Fibroblast of villous mesenchyme (primary cell): ENCODE measurements at places on chromosomes 12 and 14. TPM values are rescaled to one million over a fixed set of nuclear protein-coding genes. Genes with fewer than 3 reads are reported as not detected.
A peak's percentile ranks its signal among the peaks of the same experiment; 100 is the strongest.

DNA sequence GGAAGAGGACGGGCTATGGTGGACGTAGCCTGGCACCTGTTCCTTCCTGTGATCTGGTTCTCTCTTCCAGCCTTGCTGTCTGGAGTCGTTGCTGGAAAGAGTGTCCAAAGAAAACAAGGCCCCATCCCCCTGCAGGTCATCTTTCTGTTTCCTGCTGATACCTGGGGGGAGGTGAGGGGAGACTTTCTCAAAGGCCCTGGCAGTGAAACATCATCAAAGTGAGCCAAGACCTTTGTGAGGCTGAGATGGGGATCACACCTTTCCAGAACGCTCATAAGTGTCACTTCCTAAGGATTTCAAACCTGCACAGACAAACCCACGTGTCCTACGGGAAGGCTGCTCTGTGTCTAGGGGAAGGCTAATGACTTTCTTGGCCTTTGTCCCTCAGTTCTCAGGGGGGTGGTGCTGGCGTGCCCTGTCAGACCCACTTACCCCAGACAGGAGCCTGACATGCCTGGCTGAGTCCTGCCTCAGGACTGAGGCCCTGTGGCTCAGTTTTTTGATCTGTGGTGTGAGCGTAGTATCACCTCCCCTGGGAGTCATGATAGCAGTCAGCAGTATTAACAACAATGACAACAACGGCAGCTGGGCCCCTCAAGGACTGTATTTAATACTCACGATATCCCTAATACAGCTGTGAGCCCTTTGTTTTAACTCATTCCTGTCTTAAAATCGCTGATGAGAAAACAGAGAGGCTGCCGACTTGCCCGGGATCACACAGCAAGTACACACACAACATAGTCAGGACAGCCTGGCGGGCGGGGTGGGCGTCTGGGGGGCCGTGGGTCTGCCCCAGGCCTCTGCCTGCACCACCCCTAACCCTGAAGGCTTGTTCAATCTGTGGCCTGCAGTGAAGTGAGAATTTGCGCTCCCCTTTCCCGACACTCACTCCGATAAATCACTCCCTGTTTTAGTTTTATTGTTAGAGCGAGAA lies 235.2 kb downstream of the SLC41A2 start:
- DNase-seq = no peak

- DNase-seq = no peak
Measured at GRCh38 chr12:53346491-53346890, 10.3 kb upstream of the SP7 start.

Gene SCN8A
- 23.5 and 33.7 TPM in 2 replicates for total RNA-seq

Gene ALDH2
- 6.8 and 13.4 TPM in 2 replicates for total RNA-seq

Gene PTCSC3
- not detected in 2 replicates for total RNA-seq

- DNase-seq = no peak
Measured at GRCh38 chr12:28144059-28144458, 46.2 kb upstream of the CCDC91 start.

Gene BAZ1A
- 29.6 and 49.2 TPM in 2 replicates for total RNA-seq

Gene THTPA
- 15.5 and 18.0 TPM in 2 replicates for total RNA-seq

DNA sequence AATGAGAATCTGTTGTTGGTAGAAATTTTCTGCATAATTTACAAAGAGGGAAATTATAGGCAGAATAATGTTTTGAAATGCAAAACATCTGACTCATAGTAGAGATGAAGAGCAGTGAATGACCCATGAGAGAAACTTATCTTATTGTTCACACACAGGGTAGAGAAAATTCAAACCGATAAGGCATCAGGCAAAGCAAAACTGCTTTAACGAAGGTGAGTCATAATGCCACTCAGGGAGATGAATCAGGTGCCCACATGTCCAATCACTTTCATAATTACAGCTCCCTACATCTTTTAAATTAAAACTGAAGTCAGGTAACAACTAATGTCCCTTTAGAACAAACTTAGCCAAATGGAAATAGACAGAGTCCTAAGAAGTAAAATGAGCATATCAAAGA lies 265.6 kb upstream of the GARIN6 start:
- no peak for DNase-seq

- DNase-seq = no peak
Measured at GRCh38 chr12:44507461-44507860, 368.7 kb downstream of the NELL2 start.

- DNase-seq = no peak
Measured at GRCh38 chr12:129902371-129903091, 1.3 kb downstream of the TMEM132D start.

GRCh38 chr14:85580536-85581140 lies 50.7 kb downstream of the FLRT2 start:
- DNase-seq = peak; percentile 59

Gene CHGA
- not detected in 2 replicates for total RNA-seq

DNA sequence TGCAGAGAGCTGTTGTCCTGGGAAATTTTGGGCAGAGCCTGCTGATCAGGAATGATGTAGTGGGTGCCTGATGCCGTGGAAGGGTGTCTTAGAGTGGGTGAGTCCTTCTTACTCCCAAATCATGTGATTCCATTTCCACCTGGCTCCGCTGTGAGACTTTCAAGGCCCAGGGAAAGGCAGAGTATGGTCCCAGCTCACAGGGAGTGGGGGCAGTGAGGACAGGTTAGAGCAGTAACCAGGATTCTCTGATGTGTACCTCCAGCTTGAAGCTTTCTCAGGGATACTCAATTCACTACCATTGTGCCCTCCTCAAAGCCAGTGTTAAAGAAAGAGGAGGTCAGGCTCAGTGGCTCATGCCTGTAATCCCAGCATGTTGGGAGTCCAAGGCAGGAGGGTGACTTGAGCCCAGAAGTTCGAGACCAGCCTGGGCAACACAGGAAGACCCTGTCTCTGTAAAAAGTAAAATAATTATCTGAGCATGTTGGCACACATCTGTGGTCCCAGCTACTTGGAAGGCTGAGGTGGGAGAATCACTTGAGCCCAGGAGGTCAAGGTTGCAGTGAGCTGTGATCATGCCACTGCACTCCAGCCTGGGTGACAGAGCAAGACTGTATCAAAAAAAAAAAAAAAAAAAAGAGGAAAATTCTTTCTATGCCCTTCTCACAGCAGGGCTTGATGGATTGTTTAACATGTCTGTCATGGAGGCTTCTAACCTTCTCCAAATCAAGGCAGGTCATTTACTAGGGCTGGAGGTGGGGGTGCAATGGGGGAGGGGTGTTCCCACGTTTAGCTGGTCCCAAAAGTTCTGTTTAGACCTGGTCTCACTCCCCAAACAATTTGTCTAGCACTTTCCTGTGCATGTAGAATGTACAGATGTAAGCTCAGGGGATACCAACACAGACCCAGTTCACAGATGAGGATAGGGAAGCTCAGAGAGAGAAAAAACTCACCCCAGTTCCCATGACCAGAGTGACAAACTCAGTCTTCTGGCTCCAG lies 12.5 kb upstream of the IQSEC3 start:
- no peak for DNase-seq

DNA sequence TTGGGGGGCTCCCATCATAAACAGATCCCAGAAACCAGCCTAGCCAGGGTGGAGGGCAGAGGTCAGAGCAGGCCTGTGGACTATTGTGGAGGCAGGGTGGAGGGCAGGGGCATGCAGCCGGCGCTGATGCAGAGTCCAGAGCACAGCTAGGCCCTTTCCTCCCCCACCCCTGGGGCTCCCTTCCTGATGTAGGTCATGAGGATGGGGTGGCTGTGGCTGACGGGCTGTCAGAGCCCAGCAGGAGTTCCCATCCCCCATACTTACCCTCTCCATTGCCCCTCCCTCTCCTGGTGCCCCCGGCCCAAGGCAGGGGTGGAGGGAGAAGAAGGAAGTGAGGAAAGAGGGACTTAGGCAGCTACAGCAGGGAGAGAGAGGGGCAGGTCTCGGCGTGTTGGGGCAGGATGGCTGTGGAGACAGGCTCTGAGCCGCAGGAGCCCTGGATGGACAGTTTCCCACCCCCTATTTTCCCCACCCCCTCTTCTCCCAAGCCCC lies 5.7 kb upstream of the ZNF385A start:
- no peak for DNase-seq

- DNase-seq = peak; percentile 35
Measured at GRCh38 chr14:20606190-20606901, 15.2 kb upstream of the RNASE12 start.

DNA sequence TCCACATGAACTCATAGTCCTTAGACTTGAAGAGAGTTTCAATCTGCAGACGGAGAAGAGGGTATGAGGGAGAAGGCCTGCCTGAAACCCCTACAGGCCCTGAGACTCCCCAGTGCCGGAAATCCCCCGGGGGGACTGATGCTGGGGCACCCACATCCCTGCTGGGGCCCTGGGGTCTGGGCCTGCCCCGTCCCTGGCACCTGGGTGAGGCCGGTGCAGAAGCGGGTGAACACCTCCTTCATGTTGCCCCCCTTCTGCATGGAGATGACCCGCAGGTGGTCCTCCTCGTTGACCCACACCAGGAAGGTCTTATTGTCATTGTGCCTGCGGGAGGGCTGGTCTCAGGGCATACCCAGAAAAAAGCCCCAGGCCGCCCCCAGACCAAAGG lies 2.4 kb downstream of the CKB start:
- DNase-seq = no peak

DNA sequence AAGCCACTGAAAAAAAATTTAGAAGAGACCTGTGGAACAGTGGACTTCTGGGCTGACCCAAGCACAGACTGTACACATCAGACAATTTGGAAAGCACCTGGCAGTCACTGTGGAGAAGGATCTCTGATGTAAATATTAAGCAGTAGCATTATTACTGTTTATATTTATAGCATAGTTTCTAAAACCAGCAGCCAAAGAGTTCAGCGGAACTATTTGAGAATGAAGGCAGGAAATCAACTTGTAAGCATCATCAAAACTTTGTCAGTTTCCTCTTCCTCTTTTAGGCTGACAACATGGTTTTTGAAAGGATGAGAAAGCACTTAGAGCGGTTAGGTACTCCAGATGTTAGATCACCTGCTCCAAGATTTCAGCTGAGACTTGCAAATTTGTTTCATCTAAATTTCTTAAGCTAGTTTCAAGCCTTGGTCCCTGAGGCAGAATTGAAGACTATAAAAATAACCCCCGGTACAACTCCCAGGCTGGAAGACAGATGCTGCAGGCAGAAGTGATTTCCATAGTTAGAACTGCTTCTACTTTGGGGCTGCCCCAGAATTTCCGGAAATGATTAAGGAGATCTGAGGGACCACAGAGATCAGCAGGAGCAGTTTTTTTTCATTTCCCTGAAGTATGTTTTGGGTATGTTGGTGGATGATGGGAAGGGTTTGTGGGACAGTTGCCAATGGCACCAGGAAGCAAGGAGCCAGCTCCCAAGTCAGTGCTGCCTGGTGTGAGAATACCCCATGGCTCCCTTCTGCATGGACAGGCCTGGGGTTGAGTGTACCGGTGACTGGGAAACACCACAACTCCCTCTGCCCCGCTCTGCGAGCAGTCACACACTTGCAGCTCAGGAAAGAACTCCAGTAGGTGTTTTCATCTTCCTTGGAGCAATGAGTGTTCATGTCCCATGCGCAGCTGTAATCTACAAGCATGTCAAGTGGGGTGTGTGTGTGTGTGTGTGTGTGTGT lies 354.5 kb downstream of the NUAK1 start:
- no peak for DNase-seq

DNA sequence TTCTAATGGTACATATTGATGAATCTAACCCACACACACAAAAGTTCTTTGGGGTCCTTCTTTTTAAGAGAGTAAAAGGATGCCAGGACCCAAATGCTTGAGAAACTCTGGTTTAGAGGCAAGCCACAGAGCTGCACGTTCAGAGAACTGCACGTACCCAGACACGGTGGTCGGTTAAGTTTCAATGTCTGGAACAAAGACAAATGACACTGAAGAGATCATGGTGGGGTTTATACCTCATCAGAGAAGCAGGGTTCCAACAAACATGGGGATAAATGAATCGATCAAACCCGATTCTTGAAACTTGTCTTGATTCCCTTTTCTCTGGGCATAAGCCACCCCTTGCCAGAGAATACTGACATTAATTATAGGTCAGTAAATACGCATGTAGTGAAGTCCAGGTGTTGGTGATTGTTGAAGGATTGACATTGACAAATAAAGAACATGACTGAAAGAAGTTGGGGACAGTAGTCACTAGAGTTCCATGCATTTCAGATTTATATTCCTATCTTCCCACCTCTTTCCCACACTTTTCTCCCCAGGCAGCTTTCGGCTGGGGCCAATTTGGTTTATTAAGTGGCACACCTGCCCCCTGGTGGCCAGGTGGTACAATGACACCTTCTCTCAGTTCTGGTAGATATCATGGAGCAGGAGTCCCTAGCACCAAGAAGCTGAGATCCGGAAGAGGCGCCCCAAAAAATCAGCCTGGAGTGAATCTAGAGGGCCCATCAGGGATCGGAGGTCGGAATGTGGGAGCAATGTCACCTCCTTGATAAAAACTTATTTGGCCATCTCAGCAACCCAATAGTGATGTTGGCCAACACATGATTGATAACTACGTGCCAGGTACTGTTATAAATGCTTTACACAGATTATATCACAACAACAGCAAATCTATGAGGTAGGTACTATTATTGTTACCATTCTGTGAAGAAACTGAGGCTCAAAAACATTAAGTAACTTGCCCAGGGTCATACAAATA lies 17.8 kb upstream of the HDAC7 start:
- DNase-seq = peak; percentile 79

Gene ASPG
- not detected in 2 replicates for total RNA-seq

- no peak for DNase-seq
Measured at GRCh38 chr14:81198651-81199050, 22.1 kb downstream of the GTF2A1 start.

Gene CCDC177
- total RNA-seq = not detected in 2 replicates

GRCh38 chr12:94098466-94098865 lies 49.9 kb upstream of the PLXNC1 start:
- DNase-seq = peak; percentile 69

Gene PLEK2
- 2.2 and 4.5 TPM in 2 replicates for total RNA-seq

- DNase-seq = no peak
Measured at GRCh38 chr12:51348116-51348515, 1.6 kb upstream of the CELA1 start.

GRCh38 chr14:100836941-100837804 lies 11.3 kb downstream of the MEG3 start:
- no peak for DNase-seq

- no peak for DNase-seq
Measured at GRCh38 chr12:59182191-59182590, 261.9 kb upstream of the LRIG3 start.

- DNase-seq = no peak
Measured at GRCh38 chr14:66140213-66140918, 345.8 kb upstream of the CCDC196 start.

DNA sequence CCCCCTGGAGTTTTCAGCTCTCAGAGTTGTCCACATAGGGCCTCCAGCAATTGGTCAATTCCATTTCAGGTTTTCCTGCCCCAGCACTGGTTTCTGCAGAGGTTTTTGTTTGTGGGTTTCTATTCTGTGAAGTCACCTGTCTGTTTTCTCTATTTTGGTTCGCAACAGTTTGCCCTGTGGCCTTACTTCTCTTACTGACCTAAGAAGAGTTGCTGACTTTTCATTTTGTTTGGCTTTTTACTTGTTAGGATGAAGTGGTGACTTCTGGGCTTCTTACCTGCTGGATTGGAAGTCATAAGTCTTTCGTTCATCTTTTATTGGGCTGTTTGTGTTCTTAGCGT lies 196.4 kb upstream of the PARP11 start:
- no peak for DNase-seq

GRCh38 chr14:92711976-92712653 lies 36.3 kb downstream of the LGMN start:
- DNase-seq = no peak

Gene KRT77
- not detected in 2 replicates for total RNA-seq

Gene IFT81
- total RNA-seq = 20.6 and 24.2 TPM in 2 replicates

GRCh38 chr14:36659822-36660735 lies 1.6 kb upstream of the PAX9 start:
- no peak for DNase-seq

Gene RERG
- total RNA-seq = under 0.01 and 0.64 TPM in 2 replicates

Gene KRT72
- not detected in 2 replicates for total RNA-seq

Gene MYF5
- not detected in 2 replicates for total RNA-seq

Gene SH2B3
- total RNA-seq = 42.7 and 60.2 TPM in 2 replicates

- no peak for DNase-seq
Measured at GRCh38 chr12:131091976-131092691, 138.4 kb downstream of the ADGRD1 start.
